ENCODE measurements at places on chromosomes 2 and 18.

GRCh38 chr2:58350484-58350883 is 109.4 kb upstream of the FANCL start:
- DNase-seq, result no peak

- DNase-seq, result no peak
These were observed 10.5 kb downstream of the PCARE start for GRCh38 chr2:29063646-29064345.

DNA sequence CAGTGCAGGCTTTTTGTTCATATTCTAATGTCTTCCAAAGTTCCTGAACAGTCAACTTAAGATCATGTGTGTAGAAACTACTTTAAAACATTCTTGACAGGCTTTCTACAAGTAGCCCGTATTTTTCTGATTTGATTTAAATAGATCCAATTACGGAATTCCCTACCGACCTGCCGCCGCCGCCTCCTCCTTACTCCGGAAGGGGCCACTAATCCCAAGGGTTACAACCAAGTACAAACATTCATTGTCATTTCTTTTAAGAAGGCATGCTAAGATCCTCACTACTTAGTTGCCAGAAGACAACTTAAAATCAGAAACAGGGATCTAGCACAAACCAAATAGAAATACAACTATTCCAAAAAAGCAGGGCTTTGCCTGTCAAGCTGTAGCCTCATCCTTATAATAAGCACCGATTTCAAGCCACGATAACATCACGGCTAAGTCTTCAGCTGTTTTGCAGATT is 784 bp downstream of the WDR33 start:
- DNase-seq, result no peak

DNA sequence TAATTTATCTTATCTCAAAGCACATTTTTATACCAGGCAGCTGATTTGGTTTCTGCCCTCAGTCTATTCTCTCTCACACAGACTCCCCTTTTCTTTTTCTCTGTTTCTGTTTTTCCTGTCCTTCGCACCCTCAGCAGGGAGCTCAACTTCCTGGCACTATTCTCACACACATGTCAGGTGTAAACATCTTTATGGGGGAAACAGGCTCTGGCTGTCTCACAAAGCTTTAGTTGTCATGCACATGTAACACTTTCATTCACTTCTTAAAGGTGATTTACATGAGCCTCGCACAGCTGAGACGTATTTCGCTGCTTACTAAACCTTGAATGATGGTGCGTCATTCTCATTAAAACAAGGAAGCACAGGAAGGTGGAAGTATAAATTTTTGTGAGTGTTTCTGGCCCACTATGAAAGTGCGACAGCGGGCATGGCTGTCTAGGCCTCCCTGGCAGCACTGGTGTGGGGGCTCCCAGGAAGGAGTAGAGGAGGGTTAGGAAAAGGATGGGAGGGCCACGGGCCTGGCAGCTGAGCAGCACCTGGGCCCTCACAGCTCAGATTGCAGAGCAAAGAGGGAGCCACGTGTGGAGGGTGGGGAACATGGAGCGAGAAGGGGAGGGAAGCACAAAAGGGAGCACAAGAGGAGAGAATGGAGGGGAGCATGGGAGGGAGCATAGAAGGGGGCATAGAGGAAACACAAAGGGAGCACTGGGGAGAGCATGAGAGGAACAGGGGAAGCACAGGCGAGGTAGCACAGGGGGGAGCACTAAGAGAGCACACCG is 46.2 kb upstream of the SNTG2 start:
- no peak for DNase-seq

GRCh38 chr2:210662560-210662959 is 106.2 kb downstream of the CPS1 start:
- no peak for DNase-seq

- DNase-seq, result no peak
These were observed 186.5 kb upstream of the COPS8 start for GRCh38 chr2:236899146-236899545.

- DNase-seq, result no peak
These were observed 47.1 kb downstream of the ZNF532 start for GRCh38 chr18:58911766-58912165.

DNA sequence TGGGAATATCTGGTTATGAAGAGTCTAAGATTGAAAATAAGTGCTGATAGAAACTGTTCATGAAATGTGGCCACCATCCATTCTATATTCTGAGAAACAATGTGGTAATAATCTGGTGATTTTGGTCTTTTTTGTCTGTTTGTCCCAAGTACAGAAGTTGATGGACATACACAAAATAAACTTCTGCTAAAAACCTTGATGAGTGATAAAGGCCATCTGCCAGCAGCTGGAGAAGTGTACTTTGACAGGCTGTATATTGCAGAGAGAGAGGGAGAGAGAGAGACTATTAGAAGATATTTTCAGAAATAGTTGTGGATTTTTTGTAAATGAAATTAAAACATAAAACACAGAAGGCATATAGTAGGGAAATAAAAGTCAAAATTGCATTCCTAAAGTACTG is 96.9 kb upstream of the NABP1 start:
- no peak for DNase-seq
